ENCODE measurements at places on chromosomes 3 and 15.

DNA sequence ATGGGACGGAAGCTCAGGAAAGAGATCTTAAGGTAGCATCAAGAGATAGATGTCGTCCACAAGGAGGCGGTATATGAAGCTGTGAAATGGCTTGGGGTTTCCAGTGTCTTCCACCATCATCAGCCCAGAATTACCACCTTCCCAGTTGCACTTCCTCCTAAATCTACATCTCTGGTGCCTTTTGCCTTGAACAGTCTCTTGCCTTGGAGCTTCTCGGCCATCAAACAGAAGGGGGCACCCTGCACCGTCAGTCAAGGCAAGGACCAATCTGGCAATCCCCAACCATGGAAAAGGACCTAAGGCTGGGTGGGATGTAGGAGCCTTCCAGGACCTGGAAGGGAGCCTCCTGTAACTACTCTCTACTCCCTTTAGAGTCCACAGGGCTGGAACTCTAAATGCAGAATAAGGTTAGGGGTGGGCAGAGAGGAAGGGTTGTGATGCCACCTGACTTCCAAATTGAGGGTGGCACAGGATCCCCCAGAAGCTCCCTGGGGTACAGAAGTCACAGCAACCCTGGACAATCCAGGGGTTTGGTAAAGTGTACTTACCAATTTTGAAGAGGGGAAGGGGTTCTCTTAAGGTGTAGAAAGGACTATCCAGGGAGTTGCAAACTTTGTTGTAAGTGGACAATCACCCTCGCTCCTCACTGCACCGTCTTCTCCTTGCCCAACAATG lies 1.0 kb upstream of the RYR3 start:
- peak; percentile 47 for DNase-seq

- no peak for DNase-seq
Measured at GRCh38 chr15:37516621-37517020, 416.3 kb upstream of the MEIS2 start.

DNA sequence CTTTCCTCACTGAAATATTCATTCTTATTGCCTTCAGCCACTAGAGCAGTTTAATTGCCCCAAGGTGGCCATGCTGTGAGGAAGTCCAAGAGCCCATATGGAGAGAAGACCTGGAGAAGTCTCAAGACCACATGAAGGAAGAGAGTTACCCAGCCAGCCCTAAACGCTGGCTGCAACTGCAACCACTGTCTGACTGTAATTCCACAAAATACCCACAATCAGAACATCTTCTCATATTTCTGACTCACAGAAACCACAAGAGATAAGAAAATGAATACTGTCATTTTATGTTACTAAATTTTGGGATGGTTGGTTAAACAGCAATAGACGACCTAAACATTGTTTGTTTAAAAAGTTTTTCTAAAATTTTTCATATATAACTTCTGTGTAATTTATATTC lies 14.7 kb upstream of the SST start:
- peak; percentile 17 for DNase-seq

DNA sequence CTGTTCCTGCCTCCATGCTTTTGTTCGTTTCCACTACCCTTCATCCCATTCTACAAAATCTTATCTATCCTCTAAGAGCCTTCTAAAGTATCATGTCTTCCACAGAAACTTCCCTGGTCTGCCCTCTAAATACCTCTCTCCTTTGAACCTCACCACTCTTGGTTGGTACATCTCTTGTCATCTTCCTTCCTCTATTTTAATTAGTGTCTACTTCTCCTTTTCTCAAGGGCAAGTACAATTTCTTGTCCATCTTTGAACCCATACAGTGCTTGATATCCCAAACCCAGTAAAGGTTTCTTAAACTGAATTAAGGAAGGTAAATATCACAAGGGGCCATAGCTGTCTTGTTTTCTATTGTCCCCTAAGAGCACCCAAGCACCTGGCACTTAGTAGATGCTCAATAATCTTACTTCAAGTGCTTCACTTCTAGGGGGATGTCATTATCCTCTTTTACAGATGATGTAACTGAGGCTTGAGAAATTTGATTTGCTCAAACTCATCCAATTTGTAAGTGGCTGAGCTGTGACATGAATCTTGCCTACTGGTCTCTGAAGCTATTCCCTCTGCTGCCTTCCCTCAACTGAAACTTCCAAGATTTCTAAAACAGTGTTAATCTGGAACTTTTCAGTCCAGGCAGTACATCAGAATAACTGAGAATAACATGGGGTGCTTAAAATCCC lies 2.6 kb upstream of the DAPK2 start:
- DNase-seq: no peak

- peak; percentile 91 for DNase-seq
Measured at GRCh38 chr3:30688776-30689641, 82.6 kb downstream of the TGFBR2 start.

DNA sequence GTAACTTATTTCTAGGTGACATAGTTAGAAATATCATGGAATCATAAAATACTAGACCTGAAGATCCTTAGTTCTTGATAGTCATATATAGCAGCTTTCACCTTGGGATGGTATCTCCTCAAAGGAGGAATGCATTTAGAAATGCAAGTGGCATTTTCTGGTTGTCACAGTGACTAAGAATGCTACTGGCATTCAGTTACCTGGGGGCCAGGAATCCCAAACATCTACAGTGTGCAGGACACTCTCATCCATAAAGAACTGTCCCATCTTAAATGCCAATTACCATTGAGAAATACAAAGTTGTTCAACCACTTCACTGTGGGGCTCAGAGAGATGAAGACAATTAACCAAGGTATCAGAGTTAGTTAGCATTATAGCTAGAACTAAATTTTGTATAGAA lies 36.7 kb downstream of the MYH15 start:
- no peak for DNase-seq

- no peak for DNase-seq
Measured at GRCh38 chr3:58434511-58434910, 879 bp upstream of the PDHB start.

GRCh38 chr3:64244011-64244942 lies 19.0 kb upstream of the PRICKLE2 start:
- no peak for DNase-seq

All from umbilical cord (tissue), 2 donors.